CD4-positive, alpha-beta T cell (primary cell): ENCODE measurements at places on chromosomes 5 and 9. TPM values are rescaled to one million over a fixed set of nuclear protein-coding genes. Genes with fewer than 3 reads are reported as not detected.

DNA sequence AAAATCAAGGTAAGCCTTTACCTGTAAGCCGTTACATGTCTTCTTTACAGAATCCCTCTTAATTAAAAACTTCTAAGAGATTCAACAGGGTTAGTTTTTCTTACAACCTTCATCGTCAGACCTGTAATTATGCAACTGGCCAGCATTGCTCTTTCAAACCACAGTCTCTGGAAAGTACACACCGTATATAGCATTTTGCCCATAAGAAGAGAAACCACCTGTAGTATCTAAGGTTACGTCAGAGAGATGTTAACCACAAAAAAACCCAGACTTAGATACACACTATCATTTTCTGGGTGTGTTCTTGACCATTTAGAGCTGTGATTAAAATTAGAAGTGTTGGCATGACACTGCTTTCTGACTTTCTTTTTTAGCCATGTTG is 140.0 kb downstream of the MUSK start:
- H3K4me3 ChIP-seq, result no peak overlapping the region
- H3K4me1 ChIP-seq, result no peaks in the 10 kb centered on the region
- no peak overlapping the region for H3K27ac ChIP-seq

- DNase-seq, result peak; percentile 60
- peaks cover 42% of the 10 kb centered on the region for H3K27me3 ChIP-seq
- H3K4me1 ChIP-seq, result peaks cover 26% of the 10 kb centered on the region
- no peak within 1 kb of the TSS for H3K4me3 ChIP-seq
- H3K36me3 ChIP-seq, result no peaks in the 10 kb centered on the region
Observed at GRCh38 chr9:137053944-137054931, at the start of gene ENTPD2. Gene ENTPD2 (minus strand): TSS chr9:137054061. CDS start chr9:137053997, 64 bp downstream.

GRCh38 chr5:115626445-115626823 is 598 bp upstream of the TMED7 start:
- peak overlapping the region; percentile 82 for H3K4me3 ChIP-seq
- peak overlapping the region; percentile 70 for H3K27ac ChIP-seq
- H3K4me1 ChIP-seq, result peaks cover 24% of the 10 kb centered on the region
- DNase-seq, result no peak

DNA sequence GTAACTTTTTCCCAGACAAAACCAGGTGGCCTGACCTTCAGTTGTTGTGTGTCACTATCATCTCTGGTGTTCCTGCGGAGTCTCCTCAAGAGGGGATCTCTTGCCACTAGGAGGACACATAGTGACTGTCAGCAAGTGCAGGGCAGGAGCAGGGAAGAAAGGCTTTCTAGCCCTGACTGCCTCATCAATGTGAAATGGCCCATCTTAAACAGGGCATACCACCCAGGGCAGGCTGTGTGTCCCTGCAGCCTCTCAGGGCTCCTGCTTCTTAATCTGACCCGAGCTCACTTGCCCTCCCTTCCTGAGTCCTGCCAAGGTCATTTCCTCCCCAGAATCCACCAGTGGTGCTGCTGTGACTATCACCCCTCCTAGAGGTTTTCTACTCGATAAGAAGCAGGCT is 57.4 kb upstream of the SIMC1 start:
- peaks cover 17% of the 10 kb centered on the region for H3K27me3 ChIP-seq
- H3K4me3 ChIP-seq, result no peak overlapping the region
- no peak overlapping the region for H3K27ac ChIP-seq

GRCh38 chr9:105535920-105536668 is 21.8 kb upstream of the FKTN start:
- no peaks in the 10 kb centered on the region for H3K27me3 ChIP-seq
- DNase-seq, result no peak

The MEIKIN gene
- not detected for total RNA-seq
